ENCODE measurements at places on chromosomes 12 and 14. TPM values are rescaled to one million over a fixed set of nuclear protein-coding genes. Genes with fewer than 3 reads are reported as not detected.

- H3K27ac ChIP-seq, result no peak overlapping the region
- H3K27me3 ChIP-seq, result peaks cover 19% of the 10 kb centered on the region
- peaks cover 5% of the 10 kb centered on the region for H3K4me1 ChIP-seq
- no peak for DNase-seq
- H3K36me3 ChIP-seq, result peaks cover 2% of the 10 kb centered on the region
Observed at GRCh38 chr12:30613119-30613830, 82.4 kb downstream of the IPO8 start.

C12orf60 gene
- 0.84 TPM for total RNA-seq

OLR1 gene
- total RNA-seq, result not detected

LBHD2 gene
- total RNA-seq, result not detected

GRCh38 chr12:3117591-3118015 is 40.4 kb downstream of the TSPAN9 start:
- peak overlapping the region; percentile 47 for H3K4me3 ChIP-seq
- H3K36me3 ChIP-seq, result peaks cover 13% of the 10 kb centered on the region
- no peak for DNase-seq
- H3K4me1 ChIP-seq, result peaks cover 58% of the 10 kb centered on the region

DNA sequence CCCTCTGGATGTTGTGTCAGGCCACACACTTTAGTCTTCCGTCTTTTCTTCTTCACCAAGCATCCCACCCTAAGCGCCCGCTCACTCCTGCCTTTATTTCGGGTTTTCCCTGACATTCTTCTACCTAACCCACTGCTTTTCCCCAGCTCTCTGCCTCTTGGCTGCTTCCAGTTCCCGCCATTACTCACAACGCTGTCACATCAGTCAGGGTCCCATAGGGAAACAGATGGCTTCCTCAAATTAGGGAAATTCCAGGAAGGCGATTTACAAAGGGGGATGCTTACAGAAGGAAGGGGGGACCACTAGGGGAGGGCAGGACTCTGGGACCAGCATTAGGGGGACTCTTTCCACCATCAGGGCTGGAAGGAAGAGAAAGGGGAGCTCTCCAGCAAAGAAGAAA is 9.2 kb upstream of the PPP1R13B start:
- H3K36me3 ChIP-seq, result no peaks in the 10 kb centered on the region
- H3K27me3 ChIP-seq, result peaks cover 18% of the 10 kb centered on the region
- H3K4me3 ChIP-seq, result no peak overlapping the region
- DNase-seq, result no peak
- H3K27ac ChIP-seq, result no peak overlapping the region

GRCh38 chr12:107568718-107569117 is 116.9 kb upstream of the PWP1 start:
- no peaks in the 10 kb centered on the region for H3K4me1 ChIP-seq
- H3K27ac ChIP-seq, result no peak overlapping the region

GRCh38 chr12:25995906-25996305 is 37.4 kb downstream of the RASSF8 start:
- peaks cover 69% of the 10 kb centered on the region for H3K4me1 ChIP-seq

GCH1 gene
- total RNA-seq, result 0.31 TPM

KRT71 gene
- not detected for total RNA-seq

DNA sequence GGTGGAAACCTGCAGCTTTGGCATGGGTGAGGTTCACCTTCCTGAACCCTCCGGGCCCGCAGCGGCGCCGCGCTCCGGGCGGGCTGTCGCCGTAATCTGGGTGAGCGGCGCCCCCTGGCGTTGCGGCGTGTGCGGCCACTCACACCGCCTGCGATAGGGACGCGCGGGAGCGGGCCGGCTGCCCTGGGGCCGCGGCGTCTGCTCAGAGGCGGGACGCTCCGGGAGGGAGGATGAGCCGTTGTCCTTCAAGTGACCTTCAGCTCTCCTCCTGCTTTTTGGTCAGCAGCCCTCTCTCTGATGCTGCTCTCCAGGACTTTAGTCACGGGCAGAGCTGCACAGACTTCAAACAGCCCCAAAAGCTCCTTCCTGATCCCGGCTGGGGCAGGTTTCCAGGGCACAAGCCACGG is 211.7 kb upstream of the FKBP4 start:
- H3K4me3 ChIP-seq, result no peak overlapping the region
- peaks cover 21% of the 10 kb centered on the region for H3K4me1 ChIP-seq
- H3K36me3 ChIP-seq, result peaks cover 35% of the 10 kb centered on the region
- no peak overlapping the region for H3K27ac ChIP-seq
- H3K27me3 ChIP-seq, result no peaks in the 10 kb centered on the region

DNA sequence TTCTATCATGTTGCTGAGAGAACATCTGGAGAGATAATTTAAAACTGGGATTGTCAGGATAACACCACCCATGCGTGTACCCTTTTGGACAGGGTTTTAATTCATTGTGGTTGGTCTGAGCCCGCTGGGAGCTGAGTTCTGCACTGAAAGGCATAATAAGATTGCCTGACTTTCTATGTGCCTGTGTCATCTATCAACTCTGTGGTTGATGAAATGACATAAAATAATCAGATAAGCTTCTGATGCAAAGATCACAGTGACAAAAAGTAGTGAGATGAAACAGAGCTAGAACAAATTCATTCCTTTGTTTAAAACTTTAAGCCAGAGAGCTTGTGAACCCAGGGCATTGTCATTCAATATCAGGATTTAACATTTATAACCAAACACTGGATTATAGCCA is 98.7 kb downstream of the BBS10 start:
- H3K27me3 ChIP-seq, result no peaks in the 10 kb centered on the region
- peaks cover 11% of the 10 kb centered on the region for H3K4me1 ChIP-seq
- no peak for DNase-seq
- no peak overlapping the region for H3K4me3 ChIP-seq
- no peak overlapping the region for H3K27ac ChIP-seq
- no peaks in the 10 kb centered on the region for H3K36me3 ChIP-seq

DNA sequence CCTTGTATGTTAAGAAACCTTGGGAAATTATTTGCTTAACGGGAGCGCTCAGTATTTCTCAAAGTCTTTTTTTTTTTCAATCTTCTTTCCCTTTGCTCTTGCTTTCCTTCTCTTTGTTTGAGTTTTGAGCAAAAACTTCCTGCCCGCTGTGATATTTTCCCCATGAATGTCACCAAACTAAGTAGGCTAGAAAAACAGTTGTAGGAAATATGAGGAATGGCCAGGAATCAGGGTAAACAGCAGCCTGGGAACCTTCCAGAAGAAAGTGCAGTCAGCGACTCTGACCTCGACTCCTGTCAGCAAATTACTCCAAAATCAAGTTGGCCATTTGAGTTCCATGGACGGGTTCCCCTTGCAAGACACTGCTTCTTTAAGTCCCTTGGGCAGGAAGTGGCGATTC is 11.6 kb upstream of the RFLNA start:
- DNase-seq, result no peak
- no peak overlapping the region for H3K4me3 ChIP-seq
- H3K27ac ChIP-seq, result no peak overlapping the region
- peaks cover 42% of the 10 kb centered on the region for H3K27me3 ChIP-seq
- H3K4me1 ChIP-seq, result peaks cover 27% of the 10 kb centered on the region
- no peaks in the 10 kb centered on the region for H3K36me3 ChIP-seq

IL23A gene
- total RNA-seq, result not detected

DNA sequence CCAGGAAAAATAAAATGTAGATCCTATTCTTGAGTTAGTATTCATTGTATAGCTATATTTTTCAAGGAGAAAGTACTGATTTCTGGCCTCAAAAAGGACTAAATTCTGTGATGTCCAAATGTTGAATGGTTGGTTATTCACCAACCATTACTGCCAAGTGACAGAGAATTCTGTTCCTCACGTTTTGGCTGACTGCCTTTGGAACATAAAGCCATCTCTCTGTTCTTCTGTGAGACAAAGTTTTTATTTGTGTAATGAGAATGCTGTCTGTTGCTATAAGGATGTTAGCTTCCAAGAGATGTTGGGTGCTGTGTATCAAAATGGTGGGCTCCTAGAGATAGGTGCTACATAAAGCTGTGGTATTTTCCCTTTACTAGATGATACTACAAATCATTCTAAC is 9.3 kb downstream of the ZNF410 start:
- H3K36me3 ChIP-seq, result peaks cover 42% of the 10 kb centered on the region
- peaks cover 2% of the 10 kb centered on the region for H3K4me1 ChIP-seq
- no peak for DNase-seq
- H3K27ac ChIP-seq, result no peak overlapping the region
- no peaks in the 10 kb centered on the region for H3K27me3 ChIP-seq
- no peak overlapping the region for H3K4me3 ChIP-seq

DNA sequence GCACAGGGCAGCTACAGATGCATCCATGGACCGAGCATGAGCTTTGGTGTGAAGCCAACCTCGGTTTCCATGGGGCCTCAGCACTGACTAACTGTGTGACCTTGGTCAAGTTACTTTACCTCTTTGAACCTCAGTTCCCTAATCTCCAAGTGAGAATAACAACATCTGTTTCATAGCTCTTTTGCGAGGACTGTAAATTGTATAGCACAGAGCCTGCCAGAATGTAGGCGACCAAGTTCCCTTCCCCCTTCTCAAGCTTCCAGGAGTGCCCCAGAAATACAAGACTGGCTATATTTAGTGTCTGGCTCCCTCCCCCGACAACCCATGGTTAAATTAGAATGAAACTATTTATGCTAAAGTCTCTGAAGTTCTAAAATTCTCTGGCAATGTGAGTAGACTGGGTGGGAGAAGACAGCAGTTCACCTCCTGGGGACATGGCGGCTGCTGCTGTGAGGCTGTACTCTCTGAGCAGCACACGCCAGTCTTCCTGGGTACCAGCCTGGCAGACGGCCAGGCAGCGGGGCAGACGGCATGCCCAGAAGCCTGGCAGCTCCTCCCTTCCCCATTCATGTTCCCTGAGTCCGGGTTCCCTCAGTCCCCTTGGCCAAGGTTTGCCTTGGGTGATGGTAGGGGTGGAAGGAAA is 22.0 kb upstream of the TMED10 start:
- no peaks in the 10 kb centered on the region for H3K27me3 ChIP-seq
- H3K36me3 ChIP-seq, result no peaks in the 10 kb centered on the region
- no peak overlapping the region for H3K4me3 ChIP-seq
- peaks cover 13% of the 10 kb centered on the region for H3K4me1 ChIP-seq

- no peaks in the 10 kb centered on the region for H3K4me1 ChIP-seq
- H3K27me3 ChIP-seq, result no peaks in the 10 kb centered on the region
- no peak for DNase-seq
Observed at GRCh38 chr12:57057067-57057751, 7.3 kb upstream of the MYO1A start.
